Lower lobe of right lung (tissue), 2 donors: ENCODE measurements at places on chromosomes 5 and 9. TPM values are rescaled to one million over a fixed set of nuclear protein-coding genes. Genes with fewer than 3 reads are reported as not detected.

DNA sequence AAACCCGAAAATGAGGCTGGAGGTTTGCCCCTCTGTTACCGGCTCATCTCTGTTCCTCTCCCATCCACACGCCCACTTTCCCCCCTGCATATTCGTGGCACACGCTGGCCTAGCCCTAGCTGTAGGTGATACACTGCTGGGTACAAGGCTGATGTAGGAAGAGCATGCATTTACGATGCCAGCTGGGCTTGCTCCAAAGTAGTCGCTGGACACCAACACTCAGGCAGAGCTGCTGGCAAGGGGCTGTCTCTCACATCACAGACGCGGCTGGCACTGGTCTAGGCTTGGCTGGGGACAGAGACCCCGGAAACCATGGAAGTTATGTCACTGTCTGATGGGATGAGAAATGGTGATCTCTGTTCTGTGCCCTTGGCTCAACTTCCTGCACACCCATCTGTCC lies 9.8 kb upstream of the PHYKPL start:
- DNase-seq: no peak
- no peaks in the 10 kb centered on the region for H3K27me3 ChIP-seq
- H3K27ac ChIP-seq: no peak overlapping the region

GRCh38 chr5:37002176-37002751 lies 125.7 kb downstream of the NIPBL start:
- no peak overlapping the region for H3K4me3 ChIP-seq
- no peaks in the 10 kb centered on the region for H3K4me1 ChIP-seq
- no peak for DNase-seq
- no peaks in the 10 kb centered on the region for H3K27me3 ChIP-seq
- peaks cover 88% of the 10 kb centered on the region for H3K36me3 ChIP-seq
- no peak overlapping the region for H3K27ac ChIP-seq

The PLPPR1 gene
- total RNA-seq: 5.4 TPM

- no peaks in the 10 kb centered on the region for H3K36me3 ChIP-seq
- H3K4me1 ChIP-seq: no peaks in the 10 kb centered on the region
- no peak for DNase-seq
- no peaks in the 10 kb centered on the region for H3K27me3 ChIP-seq
These were observed 533.1 kb downstream of the NTRK2 start for GRCh38 chr9:85202596-85202995.

The PTGDS gene
- 225 TPM for total RNA-seq

The PTCD2 gene
- 5.9 TPM for total RNA-seq

DNA sequence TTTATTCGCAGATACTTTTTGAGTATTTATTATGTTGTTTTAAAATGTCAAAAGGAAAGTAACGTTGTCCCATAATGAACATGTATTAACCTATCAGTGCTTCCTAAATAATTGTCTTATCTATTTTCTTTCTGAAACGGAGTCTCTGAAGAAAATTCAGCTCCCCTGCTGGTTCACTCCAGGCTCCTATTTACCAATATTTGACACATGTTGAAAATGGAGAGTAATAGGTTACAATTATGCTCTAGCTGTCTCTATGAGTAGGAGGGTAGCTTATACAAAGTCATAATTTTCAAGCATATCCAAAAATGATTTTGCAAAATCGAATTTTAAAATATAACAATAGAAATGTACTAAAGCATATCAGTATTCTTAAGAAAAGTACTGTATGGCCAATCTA lies 844.1 kb downstream of the CDH18 start:
- H3K27ac ChIP-seq: no peak overlapping the region
- no peaks in the 10 kb centered on the region for H3K4me1 ChIP-seq
- no peak overlapping the region for H3K4me3 ChIP-seq

DNA sequence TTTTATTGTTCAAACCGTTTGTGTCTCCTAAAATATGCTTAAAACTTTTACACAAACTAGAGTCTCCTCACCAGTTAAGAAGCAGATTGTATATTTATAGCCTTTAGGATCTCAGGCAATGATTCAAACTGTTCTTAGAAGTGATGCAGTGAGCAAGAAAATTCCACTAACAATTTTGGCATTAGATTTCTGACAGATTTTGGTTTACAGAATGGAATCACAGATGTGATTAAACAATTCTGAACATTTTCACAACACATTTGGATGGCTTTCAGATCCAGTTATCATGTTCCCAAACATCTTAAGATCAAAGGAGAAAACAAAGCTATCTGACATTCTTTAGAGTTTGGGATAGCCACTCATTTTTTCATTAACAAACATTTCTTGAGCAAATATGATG lies 181.7 kb upstream of the RIOK2 start:
- DNase-seq: no peak
- H3K4me1 ChIP-seq: no peaks in the 10 kb centered on the region
- H3K27me3 ChIP-seq: no peaks in the 10 kb centered on the region
- no peaks in the 10 kb centered on the region for H3K36me3 ChIP-seq
- no peak overlapping the region for H3K4me3 ChIP-seq
